H1 (cell line): ENCODE measurements at places on chromosomes 3 and 15.
A peak's percentile ranks its signal among the peaks of the same experiment; 100 is the strongest.

DNA sequence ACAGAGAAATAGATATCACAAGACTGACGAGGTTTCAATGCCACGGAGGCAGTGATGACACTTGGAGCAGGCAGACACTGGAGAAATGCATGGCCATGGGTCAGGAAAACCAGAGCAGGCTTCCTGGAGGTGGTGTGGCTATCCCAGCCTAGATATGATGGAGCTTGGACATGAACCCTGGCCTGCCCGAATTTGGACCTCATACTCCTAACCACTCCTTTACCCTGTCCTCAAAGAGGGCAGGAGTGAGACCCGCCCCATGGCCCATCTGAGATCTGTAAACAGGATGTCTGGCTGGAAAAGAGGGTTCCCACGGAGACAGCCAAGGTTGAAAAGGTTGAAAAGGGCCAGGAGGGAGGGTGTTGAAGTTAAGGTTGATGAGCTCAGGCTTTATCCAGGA is 31.0 kb downstream of the CPN2 start:
- no peak for DNase-seq

- DNase-seq: no peak
These were observed 1.4 kb downstream of the XXYLT1 start for GRCh38 chr3:195269375-195270078.

- no peak for DNase-seq
These were observed 59.7 kb downstream of the CCDC33 start for GRCh38 chr15:74295800-74296199.

DNA sequence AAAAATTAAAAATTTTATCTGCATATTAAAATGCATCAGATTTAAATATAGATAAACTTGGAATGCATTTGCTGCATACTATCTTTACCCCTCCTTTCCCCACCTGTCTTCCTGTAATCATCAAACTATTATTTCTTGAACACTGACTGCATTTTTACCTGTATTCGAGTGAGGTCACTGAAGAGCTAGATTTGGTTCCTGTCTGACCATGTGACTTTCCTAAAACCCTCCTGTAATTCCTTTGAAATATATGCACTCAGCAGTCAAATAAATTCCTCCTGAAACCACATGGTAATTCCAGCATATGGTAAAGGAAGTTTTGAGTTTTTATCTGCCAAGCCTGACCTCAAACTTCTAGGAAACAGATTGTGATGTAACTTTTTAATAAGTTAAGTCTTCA is 445.6 kb upstream of the FRG2C start:
- DNase-seq: no peak

DNA sequence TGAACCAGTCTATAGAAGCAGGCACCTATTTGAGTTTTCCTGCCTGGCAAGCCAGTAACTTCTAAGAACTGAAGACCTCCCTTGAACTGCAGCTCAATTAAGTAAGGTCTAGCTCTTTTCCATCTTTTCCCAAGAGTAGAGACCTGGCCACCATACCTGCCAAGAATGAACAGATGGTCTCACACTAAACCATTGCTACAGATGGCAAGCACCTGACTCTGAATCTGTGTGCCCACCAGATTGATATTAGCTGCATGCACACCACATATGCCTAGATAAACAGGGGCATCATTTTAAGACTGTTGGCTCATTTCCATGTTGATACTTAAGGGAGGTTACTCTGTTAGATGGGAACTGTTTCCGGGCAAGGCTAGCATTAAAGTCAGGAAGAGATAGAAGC is 34.8 kb upstream of the GSK3B start:
- no peak for DNase-seq

- no peak for DNase-seq
These were observed 54.6 kb upstream of the CADPS start for GRCh38 chr3:62929771-62930170.

GRCh38 chr15:28914483-28915023 is 28.8 kb downstream of the APBA2 start:
- DNase-seq: no peak

DNA sequence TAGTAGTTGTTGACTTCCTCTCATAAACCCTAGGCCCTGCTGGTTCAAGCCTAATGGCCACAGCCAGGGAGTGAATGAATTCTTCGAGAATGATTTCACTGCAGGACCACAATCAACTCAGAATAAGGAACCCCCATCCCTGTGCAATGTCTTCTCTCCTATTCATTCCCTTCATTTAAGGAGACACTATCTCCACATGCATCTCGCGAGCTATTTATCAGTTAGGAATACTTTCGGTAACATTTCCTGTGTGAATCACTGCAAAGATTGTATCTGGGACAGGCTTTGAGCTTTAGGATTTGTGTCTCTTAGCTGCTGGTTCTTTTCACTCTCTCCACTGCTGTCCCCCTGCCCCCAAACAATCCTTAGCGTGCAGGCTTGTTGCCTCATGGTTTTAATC is 94.4 kb downstream of the MYLK start:
- DNase-seq: no peak

DNA sequence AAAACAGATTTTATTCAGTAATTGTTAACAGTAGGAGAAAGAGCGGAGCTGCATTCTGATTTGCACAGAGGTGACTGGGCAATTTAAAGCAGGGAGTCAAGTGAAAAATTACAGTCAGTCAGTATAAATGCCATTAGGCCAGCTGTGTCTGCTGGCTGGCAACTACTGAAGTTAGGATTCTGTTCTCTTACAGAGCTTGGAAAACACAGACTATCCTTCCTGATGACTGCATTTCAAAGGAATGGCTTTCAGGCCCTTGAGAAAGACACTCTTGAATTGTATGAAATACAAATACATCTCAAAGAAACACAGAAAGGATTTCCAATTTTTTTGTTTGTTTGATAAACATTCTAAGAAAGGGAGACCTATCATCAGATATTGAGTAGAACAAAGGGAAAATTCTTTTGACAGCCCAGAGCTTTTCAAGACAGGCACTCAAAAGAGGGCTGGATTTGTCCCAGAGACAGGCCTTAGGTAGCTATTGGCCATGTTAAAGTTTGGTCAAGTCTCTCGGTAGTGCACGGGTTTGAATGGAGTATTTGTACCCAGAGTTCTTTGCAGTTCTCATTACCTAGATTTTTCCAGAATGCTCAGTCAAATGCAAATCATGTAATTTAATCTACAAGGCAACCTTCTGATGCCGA is 551.2 kb upstream of the CCDC54 start:
- DNase-seq: no peak

DNA sequence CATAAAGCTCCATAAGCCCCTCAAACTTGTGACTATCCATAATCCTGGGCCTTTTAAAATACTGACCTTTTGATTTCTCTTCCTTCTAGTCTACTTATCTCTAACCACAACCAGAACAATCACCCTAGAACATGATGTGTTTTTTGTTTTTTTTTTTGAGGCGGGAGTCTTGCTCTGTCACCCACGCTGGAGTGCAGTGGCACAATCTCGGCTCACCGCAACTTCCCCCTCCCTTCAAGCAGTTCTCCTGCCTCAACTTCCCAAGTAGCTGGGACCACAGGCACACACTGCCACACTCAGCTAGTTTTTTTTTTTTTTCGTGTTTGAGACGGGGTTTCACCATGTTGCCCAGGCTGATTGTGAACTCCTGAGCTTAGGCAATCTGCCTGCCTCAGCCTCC is 25.1 kb downstream of the VPS39 start:
- DNase-seq: no peak

DNA sequence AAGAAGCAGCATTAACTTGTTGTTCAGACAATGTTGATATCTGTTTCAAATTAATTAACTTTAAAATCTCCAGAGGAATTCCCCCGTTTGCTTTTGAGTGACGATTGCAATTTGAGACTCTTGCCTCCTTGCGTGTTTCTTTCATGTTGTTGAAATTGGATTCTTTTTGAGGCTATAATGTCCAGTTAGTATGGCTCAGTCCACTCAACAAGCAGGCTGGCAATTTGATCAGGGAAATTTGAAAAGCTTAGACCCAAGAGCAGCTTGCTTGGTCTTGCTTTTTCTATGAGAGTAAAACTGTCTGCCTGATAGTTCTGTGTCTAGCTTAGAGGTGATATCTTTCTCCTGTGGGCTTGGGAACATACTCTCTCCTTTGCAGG is 2.0 kb downstream of the ARID3B start:
- DNase-seq: no peak

DNA sequence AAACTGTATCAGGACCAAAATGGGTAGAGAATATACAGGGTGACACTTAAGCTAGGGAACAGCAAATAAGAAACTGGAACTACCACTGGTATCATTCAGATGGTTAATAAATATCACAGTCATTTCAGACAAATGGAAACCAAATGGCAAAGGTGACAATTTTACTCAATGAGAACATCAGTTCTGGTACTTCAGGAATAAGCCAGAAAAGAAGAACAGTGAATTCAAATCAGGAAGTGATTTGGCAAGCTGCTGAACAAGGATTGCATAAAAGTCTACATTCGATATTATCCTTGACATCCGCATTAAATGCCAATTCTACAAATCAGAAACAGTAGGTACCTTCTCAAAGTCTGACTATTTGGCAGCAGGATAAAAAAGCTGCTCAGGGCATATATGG is 23.5 kb upstream of the STIMATE start:
- no peak for DNase-seq

GRCh38 chr3:102673271-102674115 is 238.7 kb downstream of the ZPLD1 start:
- DNase-seq: peak; percentile 38

DNA sequence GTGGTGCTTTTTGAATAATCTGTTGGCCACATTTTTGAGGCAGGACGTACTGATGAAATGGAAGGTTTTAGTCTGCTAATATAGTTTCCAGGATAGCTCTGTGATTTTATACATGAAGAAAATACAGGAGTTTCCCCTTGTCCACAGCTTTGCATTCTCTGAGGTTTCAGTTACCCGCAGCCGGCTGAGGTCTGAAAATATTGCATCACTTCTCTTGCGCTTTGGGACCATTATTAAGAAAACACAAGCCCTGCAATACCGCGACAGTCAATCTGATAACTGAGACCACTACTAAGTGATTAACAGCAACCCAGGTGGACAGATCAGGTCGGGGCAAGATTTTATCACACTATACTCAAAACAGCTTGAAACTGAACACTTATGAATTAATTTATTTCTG is 33.0 kb downstream of the BLM start:
- no peak for DNase-seq

DNA sequence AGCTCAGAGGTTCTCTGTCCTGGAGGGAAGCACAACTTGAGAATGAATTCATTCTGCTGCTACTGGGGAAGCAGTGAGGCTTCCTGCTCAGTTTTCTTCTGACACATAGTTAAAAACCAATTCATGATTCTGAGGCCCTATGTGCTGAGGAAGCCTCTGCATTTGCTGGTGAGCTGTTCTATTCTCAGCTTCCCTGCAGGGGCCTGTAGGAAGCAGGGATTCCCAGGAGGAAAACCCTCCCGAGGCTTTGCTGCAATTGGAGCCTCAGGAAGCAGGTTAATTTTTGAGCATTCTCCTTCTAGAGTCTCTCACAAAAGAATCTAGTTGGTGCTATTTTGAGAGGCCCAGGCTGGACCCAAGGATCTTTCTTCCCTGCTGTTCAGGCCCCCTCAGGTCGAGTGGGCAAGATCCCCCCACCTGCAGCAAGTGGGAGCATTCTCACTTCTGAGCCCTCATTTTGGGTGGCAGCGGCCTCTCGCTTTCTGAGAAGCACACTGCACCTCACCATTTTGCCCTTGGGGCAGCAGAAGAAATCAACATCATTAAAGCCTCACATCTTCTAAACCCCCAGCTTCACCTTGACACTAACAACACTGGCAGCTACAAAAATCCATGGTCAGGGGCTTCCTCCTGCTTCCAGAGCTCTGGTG is 197.5 kb upstream of the TSC22D2 start:
- peak; percentile 47 for DNase-seq

DNA sequence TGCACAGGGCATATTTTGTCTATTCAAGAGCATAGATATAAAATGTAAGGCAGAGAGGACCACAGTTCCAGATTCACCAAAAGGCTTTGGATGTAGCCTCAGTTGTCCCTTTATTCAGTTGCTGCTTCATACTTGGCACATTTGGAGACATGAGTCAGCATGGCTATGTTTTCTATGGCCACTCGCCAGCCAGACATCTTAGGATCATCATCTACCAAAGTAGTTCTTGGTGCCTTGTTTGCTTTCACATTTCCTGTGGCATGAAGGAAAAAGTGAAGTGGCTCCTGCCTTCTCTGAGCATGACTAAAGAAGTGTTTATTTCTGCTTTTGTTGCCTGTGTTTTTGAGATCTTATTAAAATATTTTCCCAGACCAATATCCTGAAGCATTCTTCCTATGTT is 7.2 kb downstream of the SUSD5 start:
- DNase-seq: no peak

DNA sequence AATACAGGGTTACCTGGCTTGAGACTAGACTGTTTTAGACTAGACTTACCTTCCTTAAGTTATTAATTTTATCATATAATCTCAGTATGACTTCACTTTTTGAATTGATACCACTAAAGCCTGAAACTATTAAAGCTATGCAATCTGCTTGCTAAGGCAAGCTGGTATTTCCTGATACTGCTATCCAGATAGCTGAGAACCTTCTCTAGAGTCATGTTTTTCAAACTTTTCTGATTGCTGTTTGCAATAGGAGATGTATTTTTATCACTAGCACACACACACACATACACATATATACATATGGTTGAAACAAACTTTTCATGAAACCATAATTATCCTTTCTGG is 9.3 kb upstream of the MAGI1 start:
- DNase-seq: no peak

GRCh38 chr3:71160785-71161546 is 422.6 kb downstream of the FOXP1 start:
- no peak for DNase-seq

GRCh38 chr15:64686130-64686735 is 89.2 kb downstream of the RBPMS2 start:
- no peak for DNase-seq

- no peak for DNase-seq
These were observed 21.0 kb upstream of the SOX2 start for GRCh38 chr3:181690769-181691168.

GRCh38 chr3:355622-356021 is 159.1 kb downstream of the CHL1 start:
- DNase-seq: no peak

DNA sequence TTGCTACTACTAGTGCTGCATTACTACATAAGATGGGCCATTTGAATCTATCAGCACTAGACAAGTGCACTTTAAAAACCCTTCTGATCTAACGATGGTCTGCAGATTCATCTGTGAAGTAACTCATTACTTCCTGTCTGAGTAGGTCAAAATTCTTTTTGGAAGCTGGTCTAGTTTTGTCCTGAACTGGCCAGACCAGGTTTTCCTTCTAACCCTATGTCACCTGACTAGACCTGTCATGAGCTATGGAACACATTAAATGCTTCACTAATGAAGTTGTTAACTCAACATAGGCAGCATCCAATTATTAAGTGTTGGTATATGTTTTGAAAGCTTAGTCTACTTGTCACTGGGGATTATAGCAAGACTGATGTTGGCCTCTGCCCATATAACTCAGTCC is 10.1 kb upstream of the RBM5 start:
- no peak for DNase-seq
